ENCODE measurements at places on chromosomes 6 and 20. TPM values are rescaled to one million over a fixed set of nuclear protein-coding genes. Genes with fewer than 3 reads are reported as not detected.
A peak's percentile ranks its signal among the peaks of the same experiment; 100 is the strongest.

The GCLC gene
- total RNA-seq: 20.1 TPM

The KLHDC3 gene
- 27.0 TPM for total RNA-seq

The GRM1 gene
- under 0.01 TPM for total RNA-seq

The ADGRF5 gene
- 15.9 TPM for total RNA-seq

The TBXT gene
- total RNA-seq: not detected

The TRIM39 gene
- total RNA-seq: 8.5 TPM

- no peak for DNase-seq
These were observed 459.7 kb downstream of the MMUT start for GRCh38 chr6:49003348-49003747.

DNA sequence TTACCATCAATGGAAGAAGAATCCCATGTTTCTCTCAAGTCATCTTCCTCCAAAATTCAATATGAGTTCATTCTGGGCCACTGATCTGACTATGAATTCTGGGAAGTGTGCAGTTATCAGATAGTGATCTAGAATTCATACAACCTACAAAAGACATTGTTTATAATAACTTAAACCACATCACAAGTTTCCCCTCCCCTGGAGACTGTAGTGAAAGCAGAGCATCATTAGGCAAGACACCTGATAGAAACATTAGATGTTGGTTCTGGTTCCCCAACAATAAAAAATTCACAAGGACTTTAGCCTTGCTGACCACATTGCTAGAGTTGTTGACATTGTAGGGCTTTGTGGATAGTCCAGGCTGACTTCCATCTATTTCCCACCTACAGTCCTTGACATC, 506.4 kb upstream of the JAG1 start:
- DNase-seq: no peak

DNA sequence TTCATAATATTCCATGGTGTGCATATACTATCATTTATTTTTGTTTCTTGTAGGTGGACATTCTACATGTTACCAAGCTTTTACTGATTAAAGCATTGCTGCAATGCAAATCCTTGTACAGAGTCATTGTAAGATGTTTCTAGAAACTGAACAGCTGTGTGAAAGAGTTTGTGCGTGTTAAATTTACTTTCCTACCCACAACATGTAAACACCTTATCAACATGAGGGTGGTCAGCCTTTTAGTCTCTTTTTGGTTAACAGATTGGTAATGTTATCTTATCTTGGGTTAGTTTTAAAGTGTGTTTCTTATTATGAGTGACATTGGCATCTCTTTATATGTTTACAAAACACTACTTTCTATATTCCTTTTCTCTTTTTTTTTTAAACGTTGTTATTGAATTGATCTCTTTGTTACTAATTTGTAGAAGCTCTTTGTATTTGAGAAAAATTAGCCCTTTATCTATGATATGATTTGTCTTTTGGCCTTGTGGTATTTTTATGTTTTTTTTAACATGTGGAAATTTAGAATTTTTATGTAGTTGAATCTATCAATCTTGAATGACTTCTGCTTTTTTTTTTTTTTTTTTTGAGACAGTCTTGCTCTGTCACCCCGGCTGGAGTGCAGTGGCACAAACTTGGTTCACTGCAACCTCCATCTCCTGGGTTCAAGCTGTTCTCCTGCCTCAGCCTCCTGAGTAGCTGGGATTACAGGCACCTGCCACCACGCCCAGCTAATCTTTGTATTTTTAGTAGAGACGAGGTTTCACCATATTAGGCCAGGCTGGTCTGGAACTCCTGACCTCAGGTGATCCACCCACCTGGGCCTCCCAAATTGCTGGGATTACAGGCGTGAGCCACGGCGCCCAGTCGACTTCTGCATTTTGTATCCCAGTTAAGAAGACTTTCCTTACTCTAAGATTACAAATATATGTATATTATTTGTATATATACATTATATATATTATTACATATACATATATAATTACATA, 112.1 kb downstream of the TCP11 start:
- DNase-seq: no peak

GRCh38 chr20:63015147-63015661, 8.4 kb upstream of the BHLHE23 start:
- DNase-seq: no peak

GRCh38 chr20:21325296-21325695, 22.2 kb downstream of the XRN2 start:
- peak; percentile 49 for DNase-seq

Data from fibroblast of the aortic adventitia (primary cell).